PC-9 (cell line): ENCODE measurements at places on chromosomes 6 and 20. TPM values are rescaled to one million over a fixed set of nuclear protein-coding genes. Genes with fewer than 3 reads are reported as not detected.

DNA sequence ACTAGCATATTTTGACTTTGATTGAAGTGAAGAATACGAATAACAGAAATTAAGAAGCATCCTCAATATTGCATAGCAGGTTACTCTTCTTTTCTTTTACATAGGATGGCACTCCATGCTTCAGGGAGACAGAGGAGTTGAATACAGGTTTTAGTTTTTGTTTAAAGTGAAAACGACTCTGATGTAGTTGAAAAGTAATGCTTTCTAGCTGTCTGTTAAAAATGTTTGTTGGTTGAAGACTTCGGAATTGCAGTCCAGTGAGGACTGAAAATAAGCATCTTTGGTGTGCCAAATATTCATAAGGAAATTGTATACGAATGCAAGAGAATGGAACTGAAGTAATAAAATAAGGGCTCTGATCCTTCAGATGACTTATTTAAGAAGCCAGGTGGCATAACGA lies 618 bp upstream of the SLC16A10 start:
- no peak for DNase-seq

DNA sequence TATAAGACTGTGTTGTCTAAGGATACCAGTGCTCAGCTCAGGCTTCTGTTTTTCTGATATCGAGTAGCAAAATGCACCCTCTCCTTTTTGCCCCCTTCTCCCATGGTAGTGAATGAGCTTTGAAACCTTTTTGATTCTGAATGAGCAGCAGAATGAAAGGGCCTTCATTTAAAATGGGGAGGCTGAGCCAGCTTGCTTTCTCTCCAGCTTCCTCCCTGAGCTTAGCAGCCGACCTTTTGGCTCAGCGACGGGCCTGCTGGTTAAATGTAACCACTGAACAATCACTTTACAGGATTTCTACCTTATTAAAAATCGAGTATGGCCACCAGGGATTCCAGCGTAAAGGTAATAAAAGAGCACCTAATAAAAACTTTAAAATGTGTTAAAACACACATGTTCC lies 133.7 kb upstream of the SPACA1 start:
- no peak for DNase-seq

- no peak for DNase-seq
Measured at GRCh38 chr6:25107218-25107617, 171.5 kb upstream of the RIPOR2 start.

DNA sequence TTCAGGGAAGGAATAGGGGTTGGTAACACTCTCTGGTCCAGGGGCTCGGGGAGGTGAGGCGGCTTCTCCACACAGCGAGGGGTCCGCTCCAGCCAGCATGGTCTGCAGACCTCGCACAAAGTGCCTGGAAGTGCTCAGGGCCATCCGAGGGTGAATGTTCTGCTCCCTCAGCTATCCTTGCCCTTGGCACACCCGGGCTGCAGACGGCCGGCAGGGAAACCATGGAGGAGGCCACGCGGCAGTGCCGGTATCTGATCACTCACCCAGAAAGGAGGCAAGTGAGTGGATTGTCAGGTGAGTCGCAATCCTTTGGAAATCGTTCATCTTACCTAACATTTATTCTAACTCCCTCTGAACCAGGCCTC lies 62.0 kb downstream of the DLL1 start:
- DNase-seq = no peak

GRCh38 chr6:169213814-169214520 lies 39.7 kb downstream of the THBS2 start:
- DNase-seq = no peak

GRCh38 chr6:169243661-169244060 lies 10.0 kb downstream of the THBS2 start:
- no peak for DNase-seq

Gene IMPG1
- not detected in 2 replicates for total RNA-seq

Gene EYS
- total RNA-seq = not detected in 2 replicates

Gene PPP1R16B
- total RNA-seq = 0.05 TPM in 1 of 2 replicates, not detected in the other
